Urinary bladder (tissue), 4 donors: ENCODE measurements at places on chromosomes 5 and 9. TPM values are rescaled to one million over a fixed set of nuclear protein-coding genes. Genes with fewer than 3 reads are reported as not detected.

- no peak for DNase-seq
These were observed 46.6 kb downstream of the TMEM252 start for GRCh38 chr9:68493958-68494577.

GRCh38 chr5:149644629-149645028 lies 63.3 kb downstream of the ARHGEF37 start:
- DNase-seq = no peak

GRCh38 chr5:173719731-173720082 lies 103.3 kb upstream of the BOD1 start:
- DNase-seq = no peak

GRCh38 chr5:181235323-181235688 lies 8.4 kb downstream of the RACK1 start:
- DNase-seq = no peak

GRCh38 chr5:57072218-57072892 lies 101.5 kb upstream of the GPBP1 start:
- DNase-seq = no peak

- no peak for DNase-seq
These were observed 1355.5 kb downstream of the MAT2B start for GRCh38 chr5:164860896-164861295.

- no peak for DNase-seq
These were observed 98.2 kb upstream of the GRHPR start for GRCh38 chr9:37324261-37324683.

DNA sequence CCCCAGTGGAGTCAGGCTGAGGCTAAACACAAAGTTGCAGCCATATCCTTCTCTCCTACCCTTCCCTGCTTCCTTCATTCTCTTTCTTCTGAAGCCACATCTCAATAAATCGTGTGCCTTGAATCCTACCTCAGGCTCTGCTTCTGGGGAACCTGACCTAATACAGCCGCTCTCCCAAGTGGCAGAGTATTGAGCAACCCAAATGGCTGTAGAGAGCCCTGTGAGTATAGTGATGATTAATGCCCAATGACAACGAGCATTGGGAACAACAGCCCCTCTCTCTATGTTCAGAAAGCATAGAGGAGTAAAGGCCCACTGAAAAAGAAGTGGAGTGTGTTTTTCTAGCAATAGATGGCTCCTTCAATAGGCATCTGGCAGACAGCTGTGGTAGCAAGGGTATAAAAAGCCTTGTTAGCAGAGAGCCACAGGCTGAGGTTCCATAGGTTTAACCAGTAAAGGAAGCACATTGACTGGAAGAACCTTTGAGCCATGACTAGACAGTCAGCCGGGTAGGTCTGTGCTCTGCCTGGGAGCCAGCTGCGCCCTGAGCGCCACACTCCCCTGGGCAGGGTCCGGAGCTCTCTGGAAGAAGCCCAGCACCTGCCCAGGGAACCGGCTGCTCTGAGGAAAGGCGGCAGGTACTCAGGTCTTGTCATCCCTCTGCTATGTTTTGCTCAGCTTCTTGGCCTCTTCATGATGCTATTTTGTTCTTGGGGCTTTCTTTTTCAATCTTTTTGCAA lies 22.6 kb upstream of the HSPA9 start:
- no peak for DNase-seq

DNA sequence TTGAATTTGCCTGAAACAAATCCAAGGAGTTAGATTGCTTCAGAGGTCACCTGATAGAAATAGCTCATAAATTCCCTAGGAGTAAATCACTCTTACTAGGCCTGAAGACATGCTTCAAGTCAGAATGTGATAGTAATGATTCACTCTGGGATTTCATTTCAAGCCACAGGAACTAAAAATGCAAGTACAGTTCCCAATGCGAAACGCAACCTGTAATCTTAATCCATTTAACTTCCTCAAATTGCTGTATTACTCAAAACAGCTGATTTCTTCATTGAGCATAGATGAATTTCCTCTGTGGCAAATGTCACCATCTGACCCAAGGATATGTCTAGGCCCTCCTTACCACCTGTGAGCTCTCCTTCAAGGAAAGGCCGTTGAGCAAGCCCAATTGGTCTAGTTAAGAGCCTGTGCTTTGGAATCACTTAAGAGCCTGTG lies 32.1 kb upstream of the IL6ST start:
- DNase-seq = no peak

GRCh38 chr5:33905381-33905780 lies 13.6 kb upstream of the ADAMTS12 start:
- DNase-seq = no peak

DNA sequence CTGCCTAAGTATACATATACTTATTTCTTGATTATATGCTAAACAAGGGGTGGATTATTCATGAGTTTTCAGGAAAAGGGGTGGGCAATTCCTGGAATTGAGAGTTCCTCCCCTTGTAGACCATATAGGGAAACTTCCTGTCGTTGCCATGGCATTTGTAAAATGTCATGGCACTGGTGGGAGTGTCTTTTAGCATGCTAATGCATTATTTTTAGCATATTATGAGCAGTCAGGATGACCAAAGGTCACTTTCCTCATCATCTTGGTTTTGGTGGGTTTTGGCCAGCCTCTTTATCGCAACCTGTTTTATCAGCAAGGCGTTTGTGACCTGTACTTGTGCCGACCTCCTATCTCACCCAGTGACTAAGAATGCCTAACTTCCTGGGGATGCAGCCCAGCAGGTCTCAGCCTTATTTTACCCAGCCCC lies 80.9 kb downstream of the ALDH7A1 start:
- DNase-seq = no peak

- no peak for DNase-seq
These were observed 419.0 kb upstream of the DAB2 start for GRCh38 chr5:39843767-39844166.

DNA sequence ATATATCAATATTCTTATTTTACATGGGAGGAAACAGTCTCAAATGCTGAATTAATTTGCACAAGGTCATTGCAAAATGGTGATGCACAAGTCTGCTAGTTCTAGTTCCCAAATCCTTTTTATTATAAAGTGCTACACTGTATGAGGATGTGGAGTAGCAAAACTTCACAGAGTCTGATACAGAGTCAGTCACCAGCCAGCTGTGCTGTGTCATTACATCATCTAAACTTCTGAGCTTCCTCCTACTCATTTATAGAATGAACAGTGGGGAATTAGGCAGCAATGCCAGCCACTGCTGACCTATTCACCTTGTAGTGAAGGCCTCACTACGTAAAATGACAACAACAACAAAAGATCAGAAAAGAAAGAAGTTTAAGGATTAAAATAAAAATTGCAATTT lies 357.8 kb downstream of the TMEM167A start:
- DNase-seq = no peak

DNA sequence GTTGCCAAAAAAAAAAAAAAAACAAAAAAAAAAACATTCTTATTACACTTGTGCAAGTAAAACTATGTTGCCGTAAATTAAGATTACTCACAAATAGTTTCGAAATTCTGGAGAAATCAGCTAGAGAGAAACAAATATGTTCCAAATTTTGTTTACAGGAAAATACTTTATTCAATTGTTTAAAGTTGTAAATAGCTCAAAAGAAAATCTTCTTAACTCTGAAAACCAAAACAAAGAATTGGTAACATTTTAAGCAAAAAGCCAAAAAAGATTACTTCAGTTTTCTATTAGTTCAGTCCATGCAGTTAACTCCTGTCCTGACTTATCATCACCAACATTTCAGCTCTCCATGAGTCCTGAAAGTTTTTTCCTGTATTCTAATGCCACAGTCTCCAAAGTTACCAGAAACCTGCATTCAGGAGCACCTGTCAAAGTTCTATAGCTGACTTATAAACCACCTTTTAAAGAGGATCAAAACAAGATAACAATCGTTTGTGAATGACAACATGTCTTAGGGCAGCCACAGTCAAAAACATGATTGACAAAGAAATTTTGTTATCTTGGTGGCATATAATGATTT lies 194.1 kb downstream of the RANBP17 start:
- no peak for DNase-seq

DNA sequence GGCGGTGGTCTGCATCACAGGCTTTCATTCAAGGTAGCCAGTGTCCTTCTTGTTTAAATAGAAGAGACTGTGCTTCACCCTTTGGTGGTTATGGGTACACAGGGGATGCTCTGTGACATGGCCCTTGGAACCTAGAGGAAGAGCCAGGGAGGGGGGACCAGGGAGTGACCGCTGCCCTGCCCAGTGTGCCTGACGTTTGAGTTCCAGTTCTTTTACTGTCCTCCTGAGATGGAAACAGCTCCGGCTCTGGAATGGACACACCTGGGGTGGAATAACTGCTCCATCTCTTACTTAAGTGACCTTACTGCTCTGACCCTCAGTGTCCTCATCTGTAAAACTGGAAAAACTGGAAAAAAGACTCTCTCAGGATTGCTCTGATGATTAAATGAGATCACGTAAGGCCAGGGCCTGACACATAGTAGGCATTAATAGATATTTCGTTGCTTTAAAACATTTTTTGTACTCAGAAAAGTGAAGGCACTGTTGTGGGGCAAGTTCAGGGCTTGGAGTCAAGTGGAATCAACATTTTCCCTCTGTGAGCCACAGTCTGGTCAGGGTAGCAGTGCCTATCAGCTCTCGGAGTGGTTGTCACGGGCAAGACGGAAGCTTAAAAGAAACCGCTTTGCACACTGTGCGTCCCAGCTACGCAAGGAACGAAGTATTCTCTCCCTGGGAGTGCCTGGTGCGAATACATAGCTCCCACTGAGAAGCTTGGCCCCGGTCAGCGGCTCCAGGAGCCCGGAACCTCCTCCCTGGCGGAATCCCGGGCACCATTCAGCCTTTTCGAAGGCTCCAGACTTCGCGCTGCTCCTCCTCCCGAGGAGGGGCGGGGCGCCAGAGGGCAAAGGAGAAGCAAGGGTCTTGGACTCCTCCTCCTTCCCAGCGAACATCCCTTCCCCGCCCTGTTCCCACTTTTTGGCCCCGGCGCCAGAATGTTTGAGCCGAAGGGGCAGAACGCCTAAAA lies 5.8 kb downstream of the POU4F3 start:
- DNase-seq = peak; percentile 0

DNA sequence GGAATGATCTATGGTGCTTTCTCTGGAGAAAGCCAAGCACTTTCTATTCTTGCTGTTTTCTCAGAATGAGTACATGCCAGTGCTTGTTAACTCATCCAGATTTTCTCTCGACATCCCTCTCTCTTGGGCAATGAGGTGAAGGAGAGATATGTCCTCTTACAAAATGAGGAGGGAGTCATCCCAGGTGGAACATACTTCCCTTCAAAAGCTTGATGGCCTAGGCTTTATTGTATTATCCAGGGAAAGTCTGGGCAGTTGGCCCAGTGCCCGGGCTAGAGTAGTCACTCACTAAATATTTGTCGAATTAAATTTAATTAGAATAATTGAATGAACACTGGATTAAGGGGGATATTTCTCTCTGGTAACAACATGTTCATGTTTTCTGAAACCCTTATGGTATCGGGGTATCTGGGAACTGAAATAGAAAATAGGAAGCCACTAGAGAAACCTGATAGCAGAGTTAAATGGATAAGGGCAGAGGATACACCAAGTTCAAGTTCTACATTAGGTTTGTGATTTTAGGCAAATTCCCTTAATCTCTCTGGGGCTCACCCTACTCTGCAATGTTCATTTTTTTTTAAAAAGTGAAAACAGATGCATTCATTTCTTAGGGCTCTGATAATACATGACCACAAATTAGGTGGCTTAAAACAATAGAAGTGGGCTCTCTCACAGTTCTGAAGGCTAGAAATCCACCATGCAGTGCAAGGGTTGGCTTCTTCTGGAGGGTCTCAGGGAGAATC lies 99.6 kb downstream of the LIFR start:
- no peak for DNase-seq

DNA sequence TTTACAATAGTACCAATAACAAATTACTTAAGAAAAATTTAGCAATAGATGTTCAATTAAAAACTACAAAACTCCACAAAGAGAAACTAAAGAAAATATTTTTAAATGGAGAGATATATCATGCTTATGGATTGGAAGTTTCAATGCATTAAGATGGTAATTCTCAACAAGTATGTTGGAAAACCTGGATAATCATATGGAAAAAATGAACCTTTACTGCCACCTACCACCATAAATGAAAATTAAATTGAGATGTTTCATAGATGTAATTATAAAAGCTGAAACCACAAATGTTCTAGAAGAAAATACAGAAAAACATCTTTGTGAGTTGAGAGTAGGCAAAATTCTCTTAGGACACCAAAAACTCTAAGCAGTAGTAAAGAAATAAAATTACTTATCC lies 121.7 kb downstream of the ANKRD18B start:
- no peak for DNase-seq

- DNase-seq = no peak
These were observed 83.9 kb upstream of the NIPBL start for GRCh38 chr5:36792560-36793180.

DNA sequence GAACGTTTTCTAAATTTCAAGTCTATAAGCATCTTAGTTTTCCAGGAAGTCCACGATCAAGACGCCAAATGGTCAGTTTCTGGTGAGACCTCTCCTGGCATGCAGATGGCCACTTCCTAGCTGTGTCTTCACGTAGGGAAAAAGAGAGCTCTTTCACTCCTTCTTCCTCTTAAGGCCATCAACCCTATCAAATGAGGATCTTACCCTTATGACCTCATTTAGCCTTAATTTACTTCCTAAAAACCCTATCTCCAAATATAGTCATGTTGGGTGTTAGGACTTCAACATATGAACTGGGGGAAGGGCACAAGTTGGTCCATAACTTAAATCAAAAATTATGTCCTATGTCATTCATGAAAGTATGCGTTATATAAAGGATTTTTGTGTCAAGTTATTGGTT lies 229.5 kb downstream of the ARL15 start:
- no peak for DNase-seq

- no peak for DNase-seq
These were observed 44.3 kb upstream of the COL5A1 start for GRCh38 chr9:134597041-134597913.

GRCh38 chr5:98635656-98636055 lies 137.8 kb upstream of the RGMB start:
- no peak for DNase-seq

The FOXD4 gene
- total RNA-seq = not detected

The MAMDC4 gene
- 3.0 TPM for total RNA-seq

The ZNF608 gene
- total RNA-seq = 23.7 TPM

The ALDH1A1 gene
- total RNA-seq = 67.9 TPM

The TMC1 gene
- total RNA-seq = 1.9 TPM

The TOPORS gene
- 39.0 TPM for total RNA-seq

The PLAC8L1 gene
- not detected for total RNA-seq

The SPINK6 gene
- total RNA-seq = not detected

The FOXD1 gene
- total RNA-seq = 0.58 TPM

The HMMR gene
- 29.0 TPM for total RNA-seq

The MSX2 gene
- total RNA-seq = 11.3 TPM

The CDH9 gene
- 0.53 TPM for total RNA-seq
